Karpas-422 (cell line): ENCODE measurements at places on chromosomes 7 and 10. TPM values are rescaled to one million over a fixed set of nuclear protein-coding genes. Genes with fewer than 3 reads are reported as not detected.

AKR1C2 gene
- total RNA-seq, result not detected in 2 replicates

C10orf95 gene
- 0.78 TPM in 1 of 2 replicates, not detected in the other for total RNA-seq

VAX1 gene
- not detected in 2 replicates for total RNA-seq

DRGX gene
- total RNA-seq, result not detected in 2 replicates

PLEKHS1 gene
- total RNA-seq, result not detected in 2 replicates

- H3K36me3 ChIP-seq, result no peaks in the 10 kb centered on the region
- H3K27ac ChIP-seq, result no peak overlapping the region
- H3K4me3 ChIP-seq, result no peak overlapping the region
Observed at GRCh38 chr10:75303045-75303777, 67.5 kb upstream of the COMTD1 start.

- no peak for DNase-seq
- H3K4me1 ChIP-seq, result no peaks in the 10 kb centered on the region
- H3K4me3 ChIP-seq, result no peak overlapping the region
- H3K27me3 ChIP-seq, result 0 out of 2 replicates have a peak, but pooled peaks cover 2% of the 10 kb centered on the region
Observed at GRCh38 chr10:12503311-12503710, 154.0 kb downstream of the CAMK1D start.

DNA sequence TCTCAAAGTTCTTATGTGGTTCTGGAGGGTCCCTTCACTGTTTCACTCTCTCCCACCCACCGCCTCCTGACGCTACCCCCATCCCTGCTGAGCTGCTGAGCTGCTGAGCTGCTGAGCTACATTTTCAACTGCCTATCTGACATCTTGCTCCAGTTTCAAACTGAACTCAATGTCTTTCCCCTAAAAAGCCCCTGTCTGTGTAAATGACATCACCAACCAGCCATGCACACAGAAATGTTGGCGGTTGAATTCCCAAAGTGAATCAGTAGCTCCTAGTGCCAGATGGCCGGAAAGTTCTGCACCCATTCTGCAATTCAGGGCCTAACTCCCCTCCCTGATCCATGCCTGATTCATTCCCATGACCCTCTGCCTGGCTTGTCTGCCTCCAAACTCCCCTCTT, 71.2 kb downstream of the WNT2 start:
- no peak overlapping the region for H3K4me3 ChIP-seq
- DNase-seq, result no peak
- H3K27ac ChIP-seq, result no peak overlapping the region

- no peak for DNase-seq
- no peaks in the 10 kb centered on the region for H3K36me3 ChIP-seq
- no peaks in the 10 kb centered on the region for H3K4me1 ChIP-seq
Observed at GRCh38 chr10:117546581-117547015, 4.1 kb downstream of the EMX2 start.

GRCh38 chr7:149625340-149625946, 127.8 kb upstream of the ZNF746 start:
- peak; percentile 88 for DNase-seq
- H3K4me3 ChIP-seq, result peak overlapping the region; percentile 90
- peaks cover 23% of the 10 kb centered on the region for H3K4me1 ChIP-seq
- no peak overlapping the region for H3K27ac ChIP-seq

DNA sequence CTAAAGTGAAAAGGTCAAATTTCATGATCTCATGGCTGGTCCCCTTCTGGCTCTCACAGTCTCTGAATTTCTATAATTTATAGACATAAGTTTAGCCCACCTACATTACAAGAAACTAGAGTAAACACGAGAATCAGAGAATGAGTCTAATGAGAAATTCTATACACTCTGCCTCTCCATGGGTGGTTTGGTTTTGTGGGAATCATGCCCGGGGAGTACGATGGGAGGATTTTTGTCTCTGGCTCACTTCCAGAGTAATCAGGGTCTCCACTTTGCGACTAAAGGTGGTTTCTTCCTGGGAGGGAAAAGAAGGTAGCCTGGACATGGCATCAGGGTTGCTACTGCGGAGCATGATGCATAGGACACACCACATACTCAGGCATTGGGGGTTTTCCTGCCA, 69.7 kb downstream of the MRC1 start:
- no peaks in the 10 kb centered on the region for H3K27me3 ChIP-seq
- no peaks in the 10 kb centered on the region for H3K36me3 ChIP-seq
- H3K27ac ChIP-seq, result no peak overlapping the region

DNA sequence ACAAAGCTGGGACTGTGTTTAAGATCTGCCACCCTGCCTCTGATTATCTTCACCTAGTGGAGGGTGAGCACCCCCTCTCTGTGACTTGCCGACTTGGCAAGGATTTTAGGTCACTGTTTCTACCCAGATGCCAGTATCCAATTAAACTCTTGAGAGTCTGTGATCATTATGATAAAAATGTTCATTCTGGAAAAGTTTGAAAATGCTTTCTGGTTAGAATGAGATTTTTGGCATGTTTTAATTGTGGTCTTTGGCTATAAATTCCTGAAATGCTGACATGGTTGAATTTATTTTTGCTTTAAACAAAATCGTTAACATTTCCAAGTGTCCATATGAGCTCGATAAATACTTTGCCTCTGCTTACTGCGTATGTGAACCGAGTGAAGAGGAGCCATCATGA, 221.4 kb downstream of the BICC1 start:
- H3K27ac ChIP-seq, result no peak overlapping the region
- H3K4me1 ChIP-seq, result no peaks in the 10 kb centered on the region
- no peak overlapping the region for H3K4me3 ChIP-seq
- DNase-seq, result peak; percentile 41

DNA sequence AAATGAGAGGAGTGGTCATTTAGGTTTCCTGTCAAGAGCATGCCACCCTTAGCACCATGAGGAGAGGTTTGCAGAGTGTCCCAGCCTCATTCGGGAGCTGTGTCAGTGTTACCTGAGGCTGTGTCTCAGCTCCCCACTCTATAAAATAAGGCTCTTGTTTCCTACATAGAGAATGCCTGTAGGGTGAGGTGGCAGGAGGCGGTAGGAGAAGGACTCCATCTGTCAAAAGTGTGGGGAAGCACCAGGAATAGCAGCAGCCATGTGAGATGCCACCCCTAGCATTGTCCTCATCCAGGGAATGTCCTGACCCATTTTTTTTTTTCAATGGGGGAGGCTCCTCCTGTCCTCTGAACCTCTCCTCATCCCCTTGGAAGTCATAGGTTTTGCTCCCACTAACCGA, 451.2 kb downstream of the PLXNA4 start:
- H3K27ac ChIP-seq, result no peak overlapping the region
- no peak for DNase-seq
- no peak overlapping the region for H3K4me3 ChIP-seq
- H3K36me3 ChIP-seq, result no peaks in the 10 kb centered on the region
- H3K27me3 ChIP-seq, result no peaks in the 10 kb centered on the region
- peaks cover 13% of the 10 kb centered on the region for H3K4me1 ChIP-seq

DNA sequence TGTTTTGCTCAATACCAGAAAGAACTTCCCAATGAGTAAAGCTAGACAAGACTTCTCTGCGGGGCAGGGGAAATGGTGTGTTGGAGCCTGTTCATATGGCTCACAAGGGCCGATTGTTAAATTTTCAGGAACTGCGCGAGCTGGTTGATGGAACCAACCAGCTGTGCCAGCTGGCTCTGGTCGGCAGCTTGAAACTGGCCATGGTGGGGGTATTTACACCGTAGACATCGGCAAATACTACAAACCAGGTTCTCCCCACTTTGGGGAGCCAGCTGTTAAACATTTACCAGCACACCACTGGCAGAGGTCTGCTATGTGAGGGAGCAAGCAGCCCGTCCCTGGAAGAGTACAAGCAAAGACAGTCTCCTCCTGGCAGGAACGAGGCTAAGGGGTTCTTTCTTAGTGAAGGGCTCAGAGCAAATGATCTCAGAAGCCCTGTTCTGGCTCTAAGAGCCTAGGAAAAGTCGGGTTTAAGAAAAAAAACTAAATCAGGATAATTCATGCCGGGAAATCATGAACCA, 8.8 kb upstream of the ZMIZ1 start:
- H3K4me1 ChIP-seq, result no peaks in the 10 kb centered on the region
- no peaks in the 10 kb centered on the region for H3K36me3 ChIP-seq
- no peak for DNase-seq

DNA sequence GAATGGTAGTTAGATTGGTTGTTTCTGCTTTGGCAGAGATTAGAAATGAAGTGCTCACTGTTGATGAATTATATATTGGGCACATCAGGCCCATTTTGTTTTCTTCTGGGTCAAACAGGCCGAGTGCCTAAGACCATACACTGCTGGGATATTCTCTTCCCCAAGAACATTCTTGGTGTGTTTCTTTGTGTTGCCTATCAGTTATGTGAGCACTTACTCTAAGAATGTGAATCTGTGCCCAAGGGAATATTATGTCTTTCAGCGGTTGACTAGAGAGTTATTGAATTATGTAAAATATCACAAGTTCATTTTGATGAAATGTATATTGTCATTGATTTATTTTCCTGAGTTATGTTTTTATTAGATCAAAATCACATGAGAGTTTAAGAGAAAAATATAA, 255.5 kb upstream of the SMIM30 start:
- H3K27me3 ChIP-seq, result no peaks in the 10 kb centered on the region
- no peaks in the 10 kb centered on the region for H3K4me1 ChIP-seq
- DNase-seq, result no peak
- no peak overlapping the region for H3K27ac ChIP-seq

DNA sequence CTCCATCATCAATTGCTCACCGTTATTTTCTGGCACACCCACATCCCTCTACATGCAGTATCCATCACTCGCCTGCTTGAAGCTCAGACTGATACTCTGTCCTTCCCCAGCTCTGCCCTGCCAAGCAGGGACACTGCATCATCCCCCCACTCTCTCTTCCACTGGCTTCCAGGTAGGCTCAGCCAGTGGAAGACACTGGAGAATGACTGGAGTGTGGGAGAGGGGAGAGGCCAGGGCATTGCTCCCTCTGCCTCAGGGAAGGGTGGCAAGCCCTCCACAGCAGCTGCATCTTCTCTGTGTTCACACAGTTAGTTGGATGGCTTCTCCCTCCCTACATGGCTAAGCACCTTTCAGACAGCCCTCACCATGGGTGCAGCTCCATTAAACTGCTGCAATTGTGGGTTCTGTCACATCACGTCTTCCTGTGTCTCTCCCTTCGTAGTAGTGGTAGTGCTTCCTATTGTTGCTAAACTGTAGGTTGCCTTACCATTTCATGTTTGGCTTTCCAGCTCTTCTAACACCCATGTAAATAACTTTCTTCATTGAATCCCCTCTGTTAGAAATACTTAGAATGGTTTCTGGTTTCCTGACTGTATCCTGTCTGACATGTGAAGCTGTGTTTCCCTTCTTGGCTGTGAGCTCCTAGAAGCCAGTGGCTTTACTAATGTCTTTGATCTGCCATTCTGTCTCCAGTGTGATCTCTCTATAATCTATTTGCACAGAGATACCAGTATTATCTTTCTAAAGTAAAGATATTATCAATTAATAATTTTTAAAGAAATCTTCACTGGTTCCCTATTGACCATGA, 483.7 kb upstream of the LRRN3 start:
- no peak overlapping the region for H3K4me3 ChIP-seq
- no peak for DNase-seq
- H3K27ac ChIP-seq, result no peak overlapping the region
- no peaks in the 10 kb centered on the region for H3K36me3 ChIP-seq
- no peaks in the 10 kb centered on the region for H3K27me3 ChIP-seq

- peak overlapping the region; percentile 12; the same call in 1 of the 2 replicates for H3K27ac ChIP-seq
- H3K27me3 ChIP-seq, result no peaks in the 10 kb centered on the region
- DNase-seq, result no peak
- H3K4me1 ChIP-seq, result peaks cover 33% of the 10 kb centered on the region
Observed at GRCh38 chr10:45592432-45592831, 80.1 kb downstream of the ZFAND4 start.
